AG08395 (cell line): ENCODE measurements at places on chromosomes 2 and 18.

- DNase-seq: no peak
These were observed 24.8 kb upstream of the SCN7A start for GRCh38 chr2:166518634-166519390.

DNA sequence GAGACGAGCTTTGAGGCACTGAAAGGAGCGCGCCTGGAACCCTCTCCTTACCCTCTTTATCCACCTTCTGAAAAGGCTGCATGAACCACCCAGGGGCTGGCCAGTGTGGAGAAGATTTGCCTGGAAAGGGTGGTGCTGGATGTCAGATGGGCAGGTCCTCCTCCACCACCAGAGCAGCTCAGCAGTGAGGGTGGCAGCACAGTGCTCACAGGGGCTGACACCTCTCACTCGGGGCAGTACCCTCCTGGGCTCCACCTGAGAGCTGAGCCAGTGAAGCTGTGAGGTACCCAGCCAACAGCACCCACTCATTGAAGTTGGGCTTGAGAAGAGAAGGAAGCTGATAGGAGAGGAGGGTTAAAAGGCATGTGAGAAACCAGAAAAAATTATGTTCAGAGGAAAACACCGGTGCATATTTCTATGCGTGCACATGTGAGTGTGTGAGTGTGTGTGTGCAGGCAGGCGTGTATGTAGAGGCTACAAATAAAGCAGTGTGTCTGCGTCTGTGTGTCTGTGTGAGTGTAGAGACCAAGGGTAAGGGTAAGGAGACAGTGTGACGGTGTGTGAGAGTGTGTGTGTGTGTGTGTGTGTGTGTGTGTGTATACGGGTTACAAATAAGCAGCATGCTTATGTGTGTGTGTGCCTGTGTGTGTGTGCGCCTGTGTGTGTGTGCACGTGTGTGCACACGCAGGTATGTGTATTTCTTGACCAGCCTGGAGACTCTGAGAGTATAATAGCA lies 40.7 kb downstream of the TEX44 start:
- DNase-seq: no peak

GRCh38 chr2:207144173-207144785 lies 21.5 kb downstream of the KLF7 start:
- DNase-seq: no peak

- DNase-seq: no peak
These were observed 256.4 kb upstream of the FBXO11 start for GRCh38 chr2:48162742-48163141.

GRCh38 chr18:59056706-59057492 lies 82.8 kb upstream of the SEC11C start:
- DNase-seq: peak; percentile 36

GRCh38 chr18:63083555-63083954 lies 236.0 kb downstream of the BCL2 start:
- no peak for DNase-seq

DNA sequence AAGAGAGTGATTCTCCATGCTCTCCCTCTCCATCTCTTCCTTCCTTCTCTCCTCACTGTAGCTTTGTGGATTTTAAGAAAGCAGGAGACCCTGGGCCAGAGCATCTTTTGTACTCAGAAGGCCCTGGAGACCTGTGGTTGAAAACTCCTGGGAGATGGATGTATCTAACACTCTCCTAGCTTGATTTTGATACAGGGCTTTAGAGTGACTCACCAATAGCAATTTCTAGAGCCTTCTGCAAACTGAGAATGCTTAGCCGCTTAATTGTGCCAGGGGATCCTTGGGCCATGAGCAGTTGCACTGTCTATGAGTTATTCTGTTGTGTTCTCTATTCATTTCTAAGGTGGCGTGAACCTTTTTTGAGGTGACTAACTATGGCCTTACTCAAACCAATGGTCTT lies 17.7 kb downstream of the HOXD1 start:
- DNase-seq: no peak

GRCh38 chr18:68179811-68180210 lies 535.1 kb downstream of the TMX3 start:
- no peak for DNase-seq

DNA sequence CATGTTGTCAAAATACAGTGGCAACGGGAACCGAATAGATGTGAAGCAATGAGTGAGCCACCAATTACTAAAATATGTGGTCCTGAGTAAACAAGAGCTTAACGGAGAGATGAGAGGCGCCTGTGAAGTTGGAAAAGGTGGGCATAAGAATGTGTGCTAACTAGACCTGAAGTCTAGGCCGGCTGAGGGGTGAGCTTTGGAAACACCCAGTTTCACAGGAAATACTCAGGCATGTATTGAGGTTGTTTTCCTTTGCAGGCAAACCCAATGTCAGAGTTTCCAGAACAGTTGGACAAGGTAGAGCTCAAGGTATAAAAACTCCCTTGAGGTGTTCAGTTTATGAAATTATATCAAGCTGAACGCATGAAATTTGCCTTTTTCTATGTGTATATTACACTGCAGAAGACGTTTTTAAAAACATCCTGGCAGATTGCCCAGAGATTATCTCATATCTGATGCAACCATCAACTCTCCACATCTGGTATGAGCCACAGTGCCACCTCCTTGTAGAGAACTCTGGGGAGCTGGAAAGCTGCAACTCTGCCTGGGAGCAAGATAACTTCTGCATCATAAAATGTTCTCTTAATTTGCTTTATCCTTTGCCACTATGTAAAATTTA lies 3.9 kb upstream of the WDSUB1 start:
- peak; percentile 77 for DNase-seq

- DNase-seq: no peak
These were observed 188.4 kb downstream of the LOXHD1 start for GRCh38 chr18:46468426-46469180.

GRCh38 chr2:188628989-188629752 lies 337.5 kb downstream of the GULP1 start:
- DNase-seq: peak; percentile 73

DNA sequence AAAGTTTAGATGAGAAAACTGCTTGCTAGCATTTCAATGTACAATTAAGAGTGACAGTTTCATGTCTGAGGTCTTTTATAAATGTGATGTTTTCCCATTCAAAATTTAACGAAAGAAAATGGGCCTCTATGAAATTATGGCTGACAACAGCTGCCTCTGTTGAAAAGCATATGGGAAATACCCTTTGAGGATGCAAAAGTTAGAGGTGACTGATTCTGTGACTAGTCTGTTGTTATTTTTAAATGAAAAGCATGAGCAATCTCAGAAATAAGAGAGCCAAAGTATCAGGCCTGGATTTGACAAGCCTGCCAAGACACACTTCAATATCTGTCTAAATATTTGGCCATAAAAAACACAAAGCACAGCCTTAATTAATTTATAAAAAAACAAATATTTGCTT lies 580.8 kb downstream of the ERBB4 start:
- no peak for DNase-seq

GRCh38 chr2:217868911-217869334 lies 133.9 kb downstream of the TNS1 start:
- DNase-seq: peak; percentile 72

DNA sequence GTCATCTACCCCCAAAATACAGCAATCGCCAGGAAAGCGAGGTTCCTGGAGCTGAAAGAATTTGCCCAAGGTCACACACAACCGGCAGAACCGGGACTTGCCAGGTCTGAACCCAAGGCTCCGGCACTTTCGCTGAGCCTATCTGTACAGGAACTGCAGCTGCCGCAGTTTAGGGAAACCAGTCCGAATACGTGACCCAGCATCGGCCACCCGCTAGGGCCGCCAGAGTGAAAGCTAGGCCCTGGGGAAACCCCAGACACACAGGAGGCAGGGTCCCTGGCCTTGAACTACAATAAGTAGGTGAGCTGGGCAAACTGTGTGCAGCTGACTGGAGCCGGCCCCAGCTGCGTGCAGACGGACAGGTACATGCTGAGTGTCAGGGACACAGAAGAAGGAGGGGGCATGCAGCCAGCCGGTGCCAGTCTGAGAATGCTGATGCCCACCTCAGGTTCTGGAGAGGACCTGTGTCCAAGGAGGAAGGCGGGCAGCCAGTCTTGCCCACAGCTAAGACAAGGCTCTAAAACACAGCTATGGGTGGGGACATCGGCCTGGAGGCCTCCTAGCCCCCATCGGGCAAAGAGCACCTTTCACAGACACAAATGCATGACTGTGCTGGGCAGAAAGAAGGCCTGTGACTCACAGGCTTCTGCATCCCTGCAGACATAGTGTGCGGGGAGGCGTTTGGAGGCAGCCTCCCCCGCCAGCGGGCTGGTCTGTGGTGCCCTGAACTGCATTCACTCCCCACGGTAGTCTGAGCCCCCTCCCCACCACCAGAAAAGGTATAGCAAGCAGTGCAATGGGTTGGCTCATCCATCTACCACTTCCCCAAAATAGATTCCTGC lies 107.4 kb upstream of the ID2 start:
- DNase-seq: peak; percentile 21

GRCh38 chr2:74131901-74132300 lies 15.8 kb downstream of the BOLA3 start:
- no peak for DNase-seq
